ENCODE measurements at places on chromosomes 7 and 10.
A peak's percentile ranks its signal among the peaks of the same experiment; 100 is the strongest.

GRCh38 chr10:61159253-61159652 is 215.3 kb upstream of the RHOBTB1 start:
- no peak for DNase-seq

DNA sequence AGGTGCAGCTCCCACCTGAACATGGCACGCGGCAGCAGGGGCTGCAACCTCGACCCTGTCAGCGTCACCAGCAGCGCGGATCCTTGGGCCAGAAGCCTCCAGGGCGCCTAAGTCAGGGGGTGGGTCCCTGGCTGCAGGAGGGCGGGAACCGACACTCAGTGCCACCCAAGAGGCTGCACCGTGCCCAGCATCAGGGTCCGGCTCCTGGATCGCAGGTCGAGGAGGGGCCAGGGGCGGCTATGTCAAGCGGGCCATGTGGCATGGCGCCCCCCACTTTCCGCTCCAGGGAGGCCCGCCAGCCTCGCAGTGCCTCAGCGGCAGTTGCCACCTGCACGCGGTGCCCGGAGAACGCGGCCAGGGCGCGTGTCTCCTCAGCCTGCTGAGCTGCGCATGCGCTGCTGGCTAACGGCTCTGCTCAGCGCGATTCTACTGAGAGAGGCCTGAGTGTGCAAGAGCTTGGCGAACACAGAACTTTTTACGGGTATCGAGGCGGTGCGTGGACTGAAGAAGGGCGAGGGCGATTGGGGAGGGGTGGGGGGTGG is at the start of gene ANKRD30A:
Gene ANKRD30A (plus strand): TSS at position 408 of the 542 bp plus-strand sequence. CDS start 190 bp downstream, outside the sequence.
- no peak for DNase-seq

DNA sequence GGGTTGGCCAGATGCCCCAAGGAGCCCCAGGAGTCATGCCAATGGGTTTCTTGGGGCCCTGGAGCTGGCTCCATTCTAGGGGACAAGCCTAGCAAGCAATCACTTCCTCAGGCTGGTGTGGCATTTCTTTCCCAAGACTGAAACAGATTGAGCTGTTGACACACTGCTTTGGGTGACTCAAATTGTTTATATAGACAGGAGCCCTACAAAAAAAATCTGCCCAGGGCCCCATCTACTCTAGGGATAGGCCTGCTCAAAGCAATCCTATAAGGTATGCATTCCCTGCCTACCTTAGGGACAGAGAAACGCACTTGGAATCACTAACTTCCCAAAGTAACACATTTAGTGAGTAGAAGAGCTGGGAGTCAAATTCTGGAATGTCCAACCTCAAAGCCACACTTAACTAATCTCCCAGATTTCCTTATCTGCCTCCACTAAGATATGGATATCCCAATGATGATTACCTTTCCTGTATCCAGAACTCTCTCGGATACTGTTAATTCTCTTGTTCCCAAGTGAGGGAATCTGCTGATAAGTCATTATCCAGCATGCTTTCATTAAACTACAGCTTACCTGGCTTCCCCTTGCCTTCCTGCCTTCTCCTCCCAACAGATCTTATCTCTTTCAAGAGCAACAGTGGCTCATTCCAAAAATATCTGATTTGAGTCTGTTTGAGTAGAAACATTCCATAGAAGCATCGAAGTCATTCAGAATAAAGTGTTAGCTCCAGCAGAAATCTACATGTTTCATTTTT is 3.1 kb downstream of the ABLIM1 start:
- no peak for DNase-seq

DNA sequence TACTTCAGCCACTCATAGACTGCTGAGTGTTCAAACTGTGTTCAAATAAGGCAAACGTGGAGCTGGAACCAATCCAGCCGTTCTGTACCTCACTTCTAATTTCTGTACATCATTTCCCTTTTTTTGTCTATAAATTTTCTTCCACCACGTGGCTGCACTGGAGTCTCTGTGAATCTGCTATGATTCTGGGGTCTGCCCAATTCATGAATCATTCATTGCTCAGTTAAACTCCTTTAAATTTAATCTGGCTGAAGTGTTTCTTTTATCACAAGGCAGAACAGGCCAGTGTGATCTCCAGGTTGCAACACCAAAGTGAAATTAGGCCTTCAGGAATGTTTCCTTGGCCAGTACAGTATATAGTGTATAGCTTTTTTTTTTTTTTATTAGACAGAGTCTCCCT is 53.5 kb downstream of the DNAJC12 start:
- DNase-seq, result no peak

DNA sequence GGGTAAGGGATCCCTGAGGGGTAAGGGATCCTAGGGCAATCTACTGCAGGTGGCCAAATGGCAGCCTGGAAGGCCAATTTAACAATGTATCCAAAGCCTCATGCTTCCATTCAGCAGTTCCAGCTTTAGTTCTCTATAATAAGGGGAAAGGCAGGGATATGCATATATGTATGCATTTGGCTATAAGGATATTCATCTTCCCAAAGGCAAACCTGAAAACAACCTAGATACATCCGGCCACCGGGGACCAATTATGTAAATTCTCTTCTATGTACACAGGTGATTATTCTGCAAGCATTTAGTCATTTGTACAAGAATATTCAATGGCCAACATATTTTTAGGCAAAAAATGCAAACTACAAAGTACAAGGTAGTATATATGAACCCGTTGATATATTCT is 26.7 kb downstream of the PSAP start:
- no peak for DNase-seq

GRCh38 chr7:2970861-2971260 is 72.8 kb downstream of the CARD11 start:
- no peak for DNase-seq

- DNase-seq, result no peak
These were observed 383.2 kb upstream of the ZMIZ1 start for GRCh38 chr10:78685466-78686103.

DNA sequence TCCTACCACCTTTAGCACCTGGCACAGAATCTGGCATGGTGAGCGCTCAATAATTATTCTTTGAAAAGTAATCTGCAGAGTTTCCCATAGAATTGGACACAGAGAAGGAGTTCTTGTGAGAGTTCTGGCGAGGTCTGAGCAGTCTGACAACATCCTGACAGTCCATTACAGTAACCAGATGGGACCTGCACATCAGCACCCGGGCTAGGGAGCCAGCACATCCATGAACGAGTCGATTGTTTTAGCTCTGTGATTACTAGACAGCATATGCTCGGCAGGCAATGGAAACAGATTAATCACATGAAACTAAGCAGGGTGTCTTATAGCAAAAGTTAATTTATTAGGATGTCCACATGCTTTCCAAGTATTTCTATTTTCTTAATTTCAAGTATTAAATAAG is 96.7 kb downstream of the SEMA3D start:
- no peak for DNase-seq

GRCh38 chr7:133477791-133478190 is 224.9 kb downstream of the EXOC4 start:
- DNase-seq, result no peak

DNA sequence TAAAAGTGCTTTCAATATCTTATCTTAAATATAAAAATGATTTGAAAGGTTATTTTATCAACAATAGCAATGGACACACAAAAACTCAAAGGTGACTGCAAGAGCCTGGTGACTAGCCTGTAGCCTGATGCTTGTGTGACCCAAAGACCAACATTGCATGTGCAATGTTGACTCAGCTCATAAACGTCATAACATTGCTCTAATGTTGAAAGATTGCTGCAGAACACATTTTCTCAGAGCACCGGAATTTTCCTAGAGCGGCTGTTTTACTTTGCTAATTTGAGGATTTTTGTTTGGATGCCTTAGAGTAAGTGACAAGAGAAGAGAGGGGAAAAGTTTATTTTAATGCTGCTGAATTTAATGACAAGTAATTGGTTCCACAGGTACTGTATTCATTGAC is 107.1 kb downstream of the RAB18 start:
- DNase-seq, result peak; percentile 78

GRCh38 chr10:106872176-106872575 is 292.3 kb downstream of the SORCS1 start:
- DNase-seq, result no peak

- no peak for DNase-seq
These were observed 271.8 kb upstream of the NRG3 start for GRCh38 chr10:81603106-81603620.

- no peak for DNase-seq
These were observed 15.1 kb upstream of the NME8 start for GRCh38 chr7:37833107-37833817.

DNA sequence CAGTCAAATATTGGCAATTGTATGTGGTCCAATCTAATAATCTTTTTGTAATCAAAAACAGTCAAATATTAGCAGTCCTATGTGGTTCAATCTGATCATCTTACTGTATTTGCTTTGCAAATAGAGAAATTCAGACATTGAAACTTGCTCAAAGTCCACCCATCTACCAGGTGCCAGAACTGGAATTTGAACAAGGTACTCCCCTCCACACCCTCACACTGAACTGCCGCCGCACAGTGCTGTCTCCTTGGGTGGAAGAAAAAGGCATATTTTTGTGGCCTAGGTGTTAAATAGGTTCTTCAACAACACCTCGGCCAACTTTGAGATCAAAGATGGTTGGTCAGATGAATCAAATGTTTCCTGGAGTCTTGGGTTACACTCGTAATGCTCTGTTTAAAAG is 544.2 kb upstream of the GALNT17 start:
- DNase-seq, result no peak

DNA sequence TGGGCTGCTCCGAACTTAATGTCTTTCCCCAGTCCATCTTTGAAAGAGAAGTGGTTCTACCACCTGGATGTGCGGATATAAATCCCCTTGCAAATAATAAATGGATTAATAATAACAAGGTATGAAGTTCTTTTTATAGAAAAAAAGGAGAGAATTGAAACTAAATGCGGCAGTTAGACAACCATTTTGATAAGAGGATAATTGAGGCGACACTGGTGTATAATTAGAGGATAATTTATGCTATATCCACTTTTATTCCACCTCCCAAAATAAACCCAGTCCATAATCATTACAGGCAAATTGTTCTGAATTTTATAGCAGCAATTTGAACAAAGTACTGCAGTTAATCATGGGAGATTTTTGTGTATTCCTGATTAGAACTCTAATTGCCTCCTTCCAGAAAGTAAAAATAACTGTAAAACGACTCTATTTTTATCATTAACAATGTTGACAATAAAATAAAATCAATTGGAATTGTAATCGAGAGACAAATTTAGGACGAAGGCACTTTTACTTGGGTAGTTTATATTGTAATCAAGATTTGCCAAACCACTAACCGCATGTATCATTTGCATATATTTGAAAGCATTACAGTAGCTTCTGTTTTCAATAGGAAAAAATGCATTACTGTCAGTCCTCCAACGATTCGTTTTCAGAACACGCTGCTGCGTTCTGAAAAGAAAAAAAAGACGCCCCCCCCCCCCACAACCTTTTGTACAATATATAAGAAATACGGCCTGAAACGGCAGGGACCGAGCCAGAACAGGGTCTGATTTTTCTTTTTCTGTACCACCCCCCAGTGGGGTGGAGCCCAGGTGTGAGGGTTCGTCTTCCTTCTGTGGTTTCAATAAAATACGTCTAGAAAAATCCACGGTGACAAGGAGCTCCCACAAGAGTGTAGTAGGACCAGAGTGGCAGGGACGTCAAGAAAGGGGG is 838 bp upstream of the DLX6 start:
- no peak for DNase-seq

DNA sequence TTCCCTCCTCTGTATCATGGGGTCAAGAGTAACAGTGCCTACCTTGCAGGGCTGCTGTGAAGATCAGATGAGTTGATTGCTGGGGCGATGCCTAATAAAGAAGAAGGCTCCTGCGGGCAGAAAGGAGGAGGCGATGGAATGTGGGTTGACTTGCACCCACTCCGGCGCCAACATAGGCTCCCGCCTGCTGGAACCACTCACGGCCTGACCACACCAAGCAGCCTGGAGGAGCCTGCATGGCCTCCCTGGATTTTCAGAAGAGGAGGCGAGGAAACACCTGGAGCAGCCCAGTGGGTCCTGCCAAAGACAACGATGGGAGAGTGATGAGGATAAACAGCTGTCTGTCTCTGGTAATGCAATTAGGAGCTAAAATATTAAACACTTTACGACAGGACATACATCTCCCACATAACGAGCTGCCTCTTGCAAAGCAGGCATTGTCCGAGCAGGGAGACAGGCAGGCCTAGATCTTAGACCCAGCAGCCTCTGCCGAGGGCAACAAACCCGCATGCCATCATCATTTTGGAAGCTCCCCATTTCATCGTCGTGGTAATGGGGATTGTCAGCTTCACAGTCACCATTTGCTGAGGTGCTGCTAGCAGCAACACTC is 302.9 kb upstream of the ZMIZ1 start:
- no peak for DNase-seq

- no peak for DNase-seq
These were observed 17.2 kb downstream of the INPP5F start for GRCh38 chr10:119742947-119743648.
